GM23338 (cell line): ENCODE measurements at places on chromosomes 1 and 21. TPM values are rescaled to one million over a fixed set of nuclear protein-coding genes. Genes with fewer than 3 reads are reported as not detected.
A peak's percentile ranks its signal among the peaks of the same experiment; 100 is the strongest.

Gene FGGY
- total RNA-seq, result 21.0 and 21.4 TPM in 2 replicates

Gene CELA3B
- total RNA-seq, result not detected in 2 replicates

- no peak overlapping the region for H3K27ac ChIP-seq
- H3K36me3 ChIP-seq, result no peaks in the 10 kb centered on the region
- no peak for DNase-seq
- H3K27me3 ChIP-seq, result no peaks in the 10 kb centered on the region
- H3K4me3 ChIP-seq, result no peak overlapping the region
- H3K4me1 ChIP-seq, result peaks cover 29% of the 10 kb centered on the region
These were observed 64.1 kb downstream of the NOS1AP start for GRCh38 chr1:162133566-162133965.

- H3K27ac ChIP-seq, result no peak overlapping the region
- DNase-seq, result peak; percentile 30
- H3K4me3 ChIP-seq, result peak overlapping the region; percentile 88
- peaks cover 39% of the 10 kb centered on the region for H3K27me3 ChIP-seq
- H3K4me1 ChIP-seq, result peaks cover 10% of the 10 kb centered on the region; the same call in 1 of the 2 replicates
These were observed 1.3 kb downstream of the ADAMTS1 start for GRCh38 chr21:26843933-26844257.

GRCh38 chr1:112169517-112169916 lies 180.0 kb upstream of the KCND3 start:
- DNase-seq, result no peak
- H3K4me1 ChIP-seq, result 0 out of 2 replicates have a peak, but pooled peaks cover 3% of the 10 kb centered on the region
- H3K27me3 ChIP-seq, result no peaks in the 10 kb centered on the region
- no peak overlapping the region for H3K27ac ChIP-seq
- no peak overlapping the region for H3K4me3 ChIP-seq

Gene MRAP
- not detected in 2 replicates for total RNA-seq

Gene AADACL3
- 1.5 and 2.1 TPM in 2 replicates for total RNA-seq

Gene TDRD10
- not detected in 2 replicates for total RNA-seq

DNA sequence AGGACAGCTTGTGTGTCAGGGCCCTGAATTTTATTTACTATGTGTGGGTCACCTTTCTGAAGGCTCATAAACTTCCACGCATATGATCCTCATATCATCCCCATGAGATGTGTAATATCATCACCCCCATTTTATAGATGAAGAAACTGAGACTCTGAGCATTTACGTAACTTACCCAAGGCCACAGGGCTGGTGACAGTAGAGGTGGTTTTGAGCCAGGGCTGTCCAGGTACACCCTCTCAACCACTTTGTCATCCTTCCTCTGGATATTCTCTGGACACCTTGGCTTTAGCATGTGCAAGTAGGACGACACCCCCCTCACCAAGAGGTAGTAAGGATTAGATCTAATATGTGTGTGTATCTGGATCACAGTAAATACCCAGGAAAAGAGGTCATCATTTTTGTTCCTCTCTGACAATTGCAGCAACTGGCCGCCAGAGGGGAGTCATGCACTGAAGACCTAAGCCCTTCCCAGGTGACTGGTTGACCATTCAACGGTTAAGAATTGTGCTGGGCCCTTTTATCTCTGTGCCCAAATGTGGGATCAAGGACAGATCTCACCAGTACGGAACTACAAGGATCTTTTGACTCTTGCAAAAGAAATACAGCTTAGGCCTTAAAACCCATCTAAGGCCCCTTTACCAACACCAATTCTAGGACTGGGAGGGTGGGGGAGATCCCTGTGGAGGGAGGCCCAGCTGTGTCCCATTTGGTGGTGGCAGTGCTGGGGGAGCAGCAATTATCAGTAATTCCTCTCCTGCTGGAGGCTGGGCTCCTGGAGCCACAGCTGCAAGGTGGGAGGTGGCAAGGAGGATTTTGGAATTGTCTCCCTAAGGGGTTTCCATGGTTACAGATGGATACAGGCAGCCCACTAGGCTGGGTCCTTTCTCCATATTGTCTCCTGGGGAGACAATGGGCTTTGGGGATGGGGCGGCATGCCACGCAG lies 13.7 kb upstream of the E2F2 start:
- H3K4me3 ChIP-seq, result no peak overlapping the region
- no peaks in the 10 kb centered on the region for H3K27me3 ChIP-seq
- H3K4me1 ChIP-seq, result peaks cover 8% of the 10 kb centered on the region; the same call in 1 of the 2 replicates
- peak; percentile 96 for DNase-seq

DNA sequence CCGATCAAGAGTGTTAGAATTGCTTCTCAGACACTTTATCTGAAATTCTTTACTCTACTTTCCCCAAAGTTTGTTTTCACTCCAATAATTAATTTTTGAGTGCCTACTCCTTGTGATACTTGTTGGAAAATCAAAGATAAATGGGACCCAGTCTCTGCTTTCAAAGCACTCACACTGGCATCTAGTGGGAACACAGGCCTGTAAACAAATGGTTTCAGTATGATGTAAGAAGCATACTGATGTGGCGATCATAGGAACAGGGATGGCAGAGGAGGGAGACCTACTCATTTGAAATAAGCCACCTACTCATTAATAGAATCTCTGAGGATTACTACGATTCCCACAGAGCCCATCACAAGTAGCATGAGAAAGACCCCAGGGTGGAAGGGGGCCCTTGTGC lies 273.7 kb upstream of the ST6GALNAC5 start:
- DNase-seq, result no peak
- H3K27ac ChIP-seq, result no peak overlapping the region
- no peaks in the 10 kb centered on the region for H3K27me3 ChIP-seq
- H3K4me1 ChIP-seq, result no peaks in the 10 kb centered on the region

GRCh38 chr1:235289859-235290739 lies 37.9 kb downstream of the ARID4B start:
- no peaks in the 10 kb centered on the region for H3K27me3 ChIP-seq
- no peaks in the 10 kb centered on the region for H3K36me3 ChIP-seq
- H3K4me1 ChIP-seq, result peaks cover 40% of the 10 kb centered on the region
- DNase-seq, result no peak
- H3K4me3 ChIP-seq, result no peak overlapping the region
